ENCODE measurements at places on chromosomes 12 and 14.

DNA sequence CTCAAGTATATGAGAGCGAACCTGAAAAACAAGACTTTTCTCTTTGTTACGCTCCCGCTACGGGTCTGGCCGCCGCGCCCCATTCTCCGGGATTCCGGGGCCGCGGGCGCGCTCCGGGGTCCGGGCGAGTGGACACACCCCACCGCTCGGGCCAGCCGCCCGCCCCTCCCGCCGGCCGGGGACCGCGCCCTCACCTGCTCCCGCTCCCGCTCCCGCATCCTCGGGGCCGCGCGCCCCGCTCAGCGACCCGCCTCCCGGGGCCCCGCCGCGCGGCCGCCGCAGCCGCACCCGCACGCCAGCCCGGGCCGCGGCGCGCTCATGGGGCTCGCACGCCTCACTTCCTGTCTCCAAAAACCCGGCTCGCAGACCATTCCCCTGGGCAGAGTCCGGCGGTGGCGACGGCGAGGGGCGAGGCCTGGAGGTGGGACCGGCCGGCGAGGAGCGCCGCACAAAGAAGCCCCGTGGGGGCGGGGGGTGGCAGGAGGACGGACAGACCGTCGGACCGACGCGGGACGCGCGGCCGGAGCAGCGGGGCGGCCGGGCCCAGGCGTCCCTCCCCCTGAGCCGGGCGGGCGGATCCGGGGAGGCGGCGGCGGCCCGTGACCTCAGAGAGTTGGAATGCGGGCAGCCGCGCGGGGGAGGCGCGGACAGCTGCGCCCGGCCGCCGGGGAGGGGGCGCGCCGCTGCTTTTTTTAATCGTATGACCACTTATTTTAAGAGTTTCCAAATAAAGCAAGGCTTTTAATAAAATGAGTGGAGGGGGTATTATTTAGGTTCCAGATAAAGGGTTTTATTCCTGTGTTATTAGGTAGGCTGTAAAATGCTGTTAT is at the start of gene PTPN21:
PTPN21 (minus strand) TSS at position 551 of the 830 bp plus-strand sequence. CDS start 4,590 bp downstream, outside the sequence.
- peak; percentile 80 for DNase-seq

DNA sequence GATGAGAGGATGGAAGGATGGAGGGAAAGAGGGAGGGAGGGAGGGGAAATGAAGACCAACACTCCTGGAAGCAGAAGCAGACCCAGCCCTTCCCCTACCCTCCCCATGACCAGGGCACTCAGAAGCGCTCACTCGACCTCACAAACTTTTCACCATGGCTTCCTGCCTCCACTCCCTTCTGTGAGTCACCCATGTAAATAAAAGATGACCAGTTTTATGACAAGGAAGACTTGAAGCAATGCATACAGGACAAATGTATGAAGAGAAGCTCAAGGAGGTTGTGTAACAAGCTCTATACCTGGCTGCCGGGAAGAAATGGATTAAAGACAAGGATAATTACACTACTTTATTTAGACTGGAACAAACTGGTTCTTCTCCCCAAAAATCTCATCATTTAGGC is 63.8 kb downstream of the CDC42BPB start:
- peak; percentile 34 for DNase-seq

- no peak for DNase-seq
Measured at GRCh38 chr14:59150990-59151389, 37.5 kb upstream of the DAAM1 start.

DNA sequence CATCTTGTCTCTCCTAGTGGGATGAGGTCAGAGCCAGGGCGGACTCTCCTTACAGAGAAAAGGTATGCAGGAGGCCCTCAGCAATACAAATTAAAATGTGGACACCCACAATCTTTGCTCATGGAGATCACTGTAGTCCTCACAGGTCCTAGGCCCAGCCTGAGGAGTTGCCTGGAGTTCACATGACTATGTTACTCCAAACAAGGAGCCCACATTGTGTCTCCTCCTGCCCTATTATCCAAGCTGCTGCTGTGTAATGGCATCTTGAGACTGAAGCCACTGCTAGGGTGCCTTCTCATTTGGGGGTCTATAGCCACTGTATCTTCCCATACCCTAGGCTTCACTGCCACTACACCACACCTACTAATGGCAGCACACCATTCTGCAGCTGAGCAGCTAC is 11.0 kb downstream of the OR4K1 start:
- no peak for DNase-seq

- DNase-seq = no peak
Measured at GRCh38 chr12:39406262-39406661, 36.7 kb downstream of the KIF21A start.

- DNase-seq = peak; percentile 73
Measured at GRCh38 chr12:79658221-79658620, 32.5 kb downstream of the PAWR start.

DNA sequence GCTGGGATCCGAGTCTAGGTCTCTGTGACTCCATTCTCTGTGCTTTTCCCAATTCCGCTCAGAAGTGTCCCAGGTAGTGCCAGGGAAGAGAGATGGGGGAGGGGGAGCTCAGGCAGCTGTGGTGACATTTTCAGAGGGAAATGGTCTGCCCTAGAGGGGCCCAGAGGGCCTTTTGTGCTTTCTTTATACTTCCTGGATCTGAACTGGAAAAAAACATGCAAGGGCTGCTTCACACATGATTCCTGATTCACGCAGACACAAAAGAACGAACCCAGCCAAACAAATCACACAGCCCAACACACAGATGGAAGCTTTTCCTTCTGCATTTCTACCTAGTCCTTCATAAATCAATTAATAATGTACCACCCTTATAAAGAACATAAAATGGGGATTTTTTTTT is 26.5 kb downstream of the GPR68 start:
- no peak for DNase-seq

DNA sequence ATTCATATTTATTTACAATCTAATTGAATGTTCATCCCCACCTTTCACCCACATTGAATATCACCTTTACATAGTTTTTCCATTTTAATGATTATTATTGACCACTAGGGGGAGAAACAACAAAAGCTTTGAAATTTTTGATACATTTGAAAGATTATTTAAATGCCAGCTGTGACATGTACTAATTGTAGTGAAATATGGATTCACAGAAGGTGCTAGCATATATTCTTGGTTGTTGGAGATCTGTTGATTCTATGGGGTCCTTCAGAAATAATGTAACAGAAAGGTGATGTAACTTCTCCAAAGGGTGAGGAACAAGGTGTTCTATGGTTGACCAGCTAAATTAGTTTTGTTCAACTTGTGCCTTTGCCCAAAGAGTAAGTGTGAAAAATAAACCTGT is 22.4 kb upstream of the GPR33 start:
- DNase-seq = peak; percentile 9

DNA sequence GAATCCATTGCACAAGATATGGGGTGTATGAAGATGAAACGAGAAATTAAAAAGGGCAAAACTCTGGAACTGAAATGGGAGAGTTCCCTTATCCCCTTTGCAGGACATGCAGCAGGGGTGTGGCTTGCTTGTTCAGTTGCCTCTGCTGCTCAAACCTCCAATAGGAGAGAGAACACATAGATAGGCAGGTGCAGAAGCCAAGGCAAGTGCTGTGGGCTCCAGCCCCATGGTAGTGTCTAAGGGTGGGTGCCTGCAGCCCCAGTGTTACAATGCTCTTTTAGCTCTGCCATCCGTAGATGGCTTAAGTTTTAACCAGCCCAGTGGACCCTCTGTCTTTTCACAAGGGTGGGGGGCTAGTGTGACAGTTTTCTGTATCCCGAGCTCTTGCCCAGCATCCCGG is 69.7 kb downstream of the CMAS start:
- DNase-seq = no peak

DNA sequence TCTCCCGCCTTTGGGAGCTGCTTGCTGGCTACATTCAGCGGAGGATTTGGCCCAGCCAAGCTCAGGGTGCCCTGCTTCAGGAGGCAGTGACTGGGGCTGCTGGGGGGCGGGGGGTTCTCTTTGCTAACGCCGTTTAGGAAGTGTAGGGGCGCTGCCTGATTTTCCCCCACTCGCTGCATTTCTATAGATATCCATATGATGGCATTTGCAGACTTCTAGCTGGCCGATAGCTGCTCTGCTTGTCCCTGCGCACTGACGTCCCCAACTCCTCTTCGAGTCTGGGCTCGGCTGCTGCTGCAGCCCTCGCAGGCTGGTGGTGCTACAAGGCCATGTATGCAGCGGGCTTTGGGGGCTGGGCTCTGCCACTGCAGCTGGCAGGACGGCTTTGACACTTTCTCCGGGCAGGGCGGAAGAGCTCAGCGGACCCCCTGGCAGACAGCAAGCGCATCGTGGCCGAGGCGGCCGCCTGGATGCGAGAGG is 3.1 kb downstream of the LRFN5 start:
- peak; percentile 72 for DNase-seq

DNA sequence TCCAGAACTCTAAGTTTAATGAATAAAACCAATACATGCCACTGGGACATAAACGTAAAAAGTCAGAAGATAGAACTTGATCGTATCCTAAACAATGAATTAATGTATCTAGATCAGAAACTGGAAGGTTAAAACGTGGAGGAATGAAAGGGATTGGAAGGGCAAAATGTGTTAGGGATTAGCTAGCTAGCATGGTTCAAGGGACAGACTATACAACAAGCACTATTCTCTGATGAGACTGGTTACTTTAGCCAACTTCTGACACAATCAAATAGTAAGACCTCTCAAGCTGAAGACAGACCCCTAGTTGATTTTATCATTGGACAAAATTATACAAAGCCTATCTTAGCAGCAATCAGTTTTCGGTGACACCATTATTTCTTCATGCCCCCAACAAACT is 18.7 kb upstream of the OXA1L start:
- no peak for DNase-seq

DNA sequence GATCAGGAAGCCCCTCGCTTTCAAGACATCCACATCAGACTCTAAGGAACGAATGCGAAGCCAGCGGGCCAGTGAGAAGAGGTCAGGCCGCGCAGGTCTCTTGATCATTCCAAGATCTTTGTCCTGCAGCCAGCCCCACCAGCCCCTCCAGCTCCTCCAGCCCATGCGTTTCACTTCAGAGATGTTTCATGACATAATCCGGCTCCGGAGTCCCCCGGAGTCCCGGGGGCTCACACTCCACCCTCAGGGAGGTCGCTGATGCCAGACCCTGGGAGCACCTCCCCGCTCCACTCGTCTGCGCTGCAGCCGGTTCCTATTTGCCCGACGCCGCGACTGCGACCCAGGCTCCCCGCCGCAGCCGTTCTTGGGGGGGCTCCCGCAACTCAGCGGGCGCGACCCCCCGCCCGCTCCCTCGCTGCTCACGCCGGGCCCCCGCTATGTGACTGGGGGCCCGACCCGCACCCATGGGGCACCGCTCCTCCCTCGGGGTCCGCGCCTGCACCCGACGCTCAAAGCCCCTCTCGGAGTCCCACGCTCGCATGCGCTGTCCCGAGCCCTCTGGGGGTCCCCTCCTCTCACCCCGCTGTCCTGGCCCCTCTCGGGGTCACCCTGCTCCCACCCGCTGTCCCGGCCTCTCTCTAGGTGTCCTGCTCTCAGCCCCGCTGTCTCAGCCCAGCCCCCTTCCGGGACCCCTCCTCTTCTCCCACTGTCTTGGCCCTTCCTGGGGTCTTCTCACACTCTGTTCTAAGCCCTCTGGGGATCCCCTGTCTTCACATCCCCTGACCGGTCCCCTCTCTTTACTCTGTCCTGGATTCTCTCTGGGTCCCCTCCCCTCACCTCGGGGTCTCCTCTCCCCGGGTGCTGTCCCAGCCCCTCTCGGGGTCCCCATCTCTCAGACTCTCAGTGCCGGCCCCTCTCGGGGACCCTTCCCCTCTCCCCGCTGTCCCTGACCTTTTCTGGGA is 1.1 kb downstream of the TAOK3 start:
- no peak for DNase-seq

- no peak for DNase-seq
Measured at GRCh38 chr14:92443741-92444140, 69.8 kb upstream of the RIN3 start.

- DNase-seq = peak; percentile 36
Measured at GRCh38 chr12:67069451-67070306, 199.5 kb upstream of the CAND1 start.

DNA sequence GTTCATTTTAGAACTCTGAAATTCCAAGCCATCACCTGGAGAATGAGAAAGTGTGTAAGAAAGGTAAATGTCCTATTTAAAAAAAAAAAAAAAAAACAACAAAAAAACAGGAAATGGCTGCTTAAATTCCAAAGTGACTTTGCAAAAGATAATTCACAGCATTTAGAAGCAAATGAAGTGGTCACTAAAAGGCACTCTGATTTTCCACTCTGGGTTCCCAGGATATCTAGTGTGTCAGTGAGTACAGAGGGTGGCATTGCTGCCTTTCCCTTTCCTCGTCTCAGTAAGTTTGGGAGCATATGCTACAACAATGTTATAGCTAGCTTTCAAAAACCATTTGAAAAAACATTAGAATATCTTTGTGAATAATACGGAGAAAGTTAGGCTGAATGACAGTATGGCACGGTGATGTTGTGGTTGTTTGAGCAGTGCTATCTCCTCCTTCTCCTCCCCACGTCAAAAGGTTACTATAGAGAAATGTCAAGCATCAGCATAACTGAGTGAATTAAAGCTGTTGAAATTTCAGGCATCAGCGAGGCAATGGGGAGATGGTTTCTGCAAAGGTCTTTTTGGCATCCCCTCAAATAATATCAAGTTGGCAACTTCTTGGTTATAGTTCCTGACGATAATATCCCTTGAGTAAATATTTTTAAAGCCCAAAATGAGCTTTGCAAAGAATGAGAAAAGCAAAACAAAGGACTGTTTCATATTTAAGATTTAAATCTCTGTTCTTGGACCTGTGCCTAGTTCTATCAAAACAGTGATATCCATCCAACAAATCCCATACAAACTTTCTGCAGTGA is 164.5 kb upstream of the E2F7 start:
- peak; percentile 52 for DNase-seq

DNA sequence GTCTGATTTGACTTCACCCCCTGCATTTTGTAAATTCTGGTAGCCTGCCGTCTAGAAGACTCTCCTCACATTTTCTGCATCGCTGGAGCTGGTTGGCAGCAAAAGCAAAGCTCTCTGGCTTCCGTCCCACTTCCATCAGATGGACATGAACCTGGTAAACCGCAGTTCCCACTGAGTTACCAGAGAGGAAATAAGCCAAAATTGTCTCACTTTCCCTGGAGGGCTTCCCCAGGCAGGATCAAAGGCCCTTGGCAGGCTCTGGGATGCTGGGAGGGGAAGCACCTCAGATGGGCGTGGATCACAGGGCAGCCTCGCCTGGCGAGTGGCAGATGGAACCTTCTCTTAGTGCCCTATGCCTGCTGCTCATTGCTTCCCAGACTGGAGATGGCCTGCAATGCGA is 243.5 kb downstream of the TMEM132C start:
- DNase-seq = no peak

DNA sequence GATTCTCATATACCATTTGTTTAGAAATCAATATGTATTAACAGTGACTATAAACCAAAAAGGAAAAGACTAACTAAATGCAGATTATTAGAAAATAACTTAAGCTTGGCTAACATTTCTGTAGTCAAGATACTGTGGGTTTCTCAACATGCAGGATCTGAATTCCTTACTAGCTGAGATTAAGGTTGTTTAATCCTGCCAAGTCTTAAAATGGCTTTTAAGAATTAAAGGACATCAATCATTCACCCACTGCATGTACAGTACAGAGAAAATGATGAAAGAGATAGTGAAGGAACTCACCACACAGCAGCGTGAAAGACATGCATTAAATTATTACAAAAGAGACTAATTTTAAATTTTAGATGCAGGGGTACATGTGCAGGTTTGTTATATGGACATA is 3.8 kb downstream of the ACSS3 start:
- no peak for DNase-seq
